NCI-H146 (cell line): ENCODE measurements at places on chromosomes 2 and 18.

DNA sequence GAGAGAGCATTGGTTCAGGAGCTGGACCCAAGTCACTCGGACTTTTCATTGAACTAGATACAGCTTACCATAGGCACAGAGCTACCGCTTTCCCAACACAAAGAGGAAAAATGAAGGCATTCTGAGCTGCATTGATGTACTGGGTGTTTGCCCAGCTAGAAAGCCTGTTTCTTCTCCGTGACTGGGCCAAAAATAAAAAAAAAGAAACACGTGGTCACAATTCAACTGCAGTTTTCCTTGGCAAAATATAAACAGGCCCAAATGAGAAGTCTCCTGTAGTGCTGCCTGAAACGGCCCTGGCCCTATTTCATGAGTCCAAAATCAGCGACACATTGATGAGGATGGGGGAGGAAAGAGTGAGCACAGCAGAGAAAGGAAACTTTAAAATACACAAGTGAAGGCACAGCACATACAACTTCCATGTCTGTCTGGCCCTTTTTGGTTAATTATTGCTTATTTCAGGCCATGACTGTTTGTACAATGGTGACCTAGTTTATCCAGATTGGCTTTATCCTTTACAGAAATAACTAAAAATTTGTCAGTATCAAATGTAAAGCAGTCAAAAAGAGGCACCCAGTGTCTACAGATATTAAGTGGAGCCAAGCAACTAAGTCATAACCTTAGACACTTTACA, 179.7 kb downstream of the ICOS start:
- no peak for DNase-seq

DNA sequence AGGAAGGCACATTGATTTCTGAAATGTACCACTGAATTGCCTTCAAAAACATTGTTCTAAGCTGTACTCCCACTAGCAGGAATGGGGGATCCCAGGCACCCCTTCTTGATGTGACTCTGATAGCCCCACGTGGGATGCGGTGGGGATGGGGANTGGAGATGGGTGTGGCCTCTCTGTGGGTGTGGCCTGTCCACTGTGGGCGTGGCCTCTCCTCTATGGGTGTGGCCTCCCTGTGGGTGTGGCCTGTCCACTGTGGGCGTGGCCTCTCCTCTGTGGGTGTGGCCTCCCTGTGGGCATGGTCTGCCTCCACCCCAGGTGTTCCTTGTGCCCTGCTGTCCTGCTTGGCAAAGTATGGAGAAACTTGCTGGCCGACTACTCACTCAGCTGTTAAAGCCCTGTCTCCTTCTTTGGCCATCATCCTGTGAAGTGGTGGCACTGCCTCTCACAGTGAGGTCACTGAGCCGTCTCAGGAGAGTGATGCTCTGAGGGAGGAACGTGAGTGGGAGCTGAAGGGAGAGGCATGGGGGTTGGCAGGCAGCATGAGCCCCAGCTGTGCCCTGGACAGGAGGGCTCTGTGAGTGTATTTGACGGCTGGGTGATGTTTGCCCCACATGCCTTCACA, 6.7 kb upstream of the PARD6G start:
- no peak for DNase-seq

- DNase-seq, result no peak
These were observed 267.6 kb upstream of the CYP26B1 start for GRCh38 chr2:72415241-72415661.

DNA sequence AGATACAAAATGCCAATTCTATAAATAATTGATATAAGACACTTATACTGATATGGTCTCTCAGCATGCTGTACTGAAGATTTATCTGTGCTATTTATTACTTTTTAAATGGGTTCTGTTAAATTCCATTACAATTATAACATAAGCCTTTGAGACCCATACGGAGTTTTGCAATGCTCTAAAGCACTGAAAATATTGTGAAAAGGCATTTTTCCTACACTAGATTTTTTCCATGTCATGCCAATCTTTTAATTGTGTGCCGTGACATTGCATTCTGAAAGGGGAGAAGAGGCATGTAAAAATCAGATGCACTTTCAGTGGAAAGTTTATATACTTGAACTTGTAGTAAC, 46.5 kb downstream of the EFEMP1 start:
- DNase-seq, result no peak

DNA sequence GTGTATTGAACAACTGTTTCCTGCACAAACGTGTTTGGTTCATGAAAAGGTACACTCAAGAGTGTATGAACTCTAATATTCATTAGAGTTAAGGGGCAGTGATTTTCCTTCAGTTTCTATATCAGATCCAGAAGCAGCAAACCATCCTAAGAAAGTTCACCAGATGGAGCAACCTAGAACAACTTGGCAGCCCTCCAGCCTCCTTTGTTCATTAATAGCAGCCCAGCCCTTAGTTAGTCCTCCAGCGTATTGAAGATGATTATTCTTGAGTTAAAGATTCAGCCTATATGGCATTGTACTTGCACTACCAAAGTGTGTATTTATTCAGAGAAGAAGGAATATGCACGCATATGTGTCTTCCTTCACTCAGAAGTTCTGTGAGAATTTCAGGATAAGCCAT, 365.5 kb downstream of the SETBP1 start:
- peak; percentile 22 for DNase-seq

DNA sequence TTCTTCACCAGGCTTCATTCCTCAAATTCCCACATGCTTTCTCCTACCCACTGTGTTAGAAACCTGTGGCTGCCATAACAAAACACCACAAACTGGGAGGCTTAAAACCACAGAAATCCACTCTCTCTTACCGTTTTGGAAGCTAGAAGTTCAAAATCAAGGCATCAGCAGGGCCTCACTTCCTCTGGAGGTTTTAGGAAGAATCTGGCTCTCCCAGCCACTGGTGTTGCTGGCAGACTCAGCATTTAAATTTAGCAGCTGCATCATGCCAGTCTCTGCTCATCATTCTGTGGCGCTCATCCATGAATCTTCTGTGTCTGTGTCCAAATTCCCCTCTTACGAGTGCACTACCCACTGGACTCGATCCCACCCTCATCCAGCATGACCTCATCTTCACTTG, 248.5 kb downstream of the ZNF516 start:
- no peak for DNase-seq

- no peak for DNase-seq
These were observed 4.9 kb downstream of the ASPRV1 start for GRCh38 chr2:69956475-69956979.
